Omental fat pad (tissue), 4 donors: ENCODE measurements at places on chromosomes 3 and 15.

GRCh38 chr3:127556565-127556964 lies 34.0 kb downstream of the TPRA1 start:
- no peak for DNase-seq

GRCh38 chr15:77461486-77461885 lies 40.8 kb downstream of the HMG20A start:
- no peak for DNase-seq

DNA sequence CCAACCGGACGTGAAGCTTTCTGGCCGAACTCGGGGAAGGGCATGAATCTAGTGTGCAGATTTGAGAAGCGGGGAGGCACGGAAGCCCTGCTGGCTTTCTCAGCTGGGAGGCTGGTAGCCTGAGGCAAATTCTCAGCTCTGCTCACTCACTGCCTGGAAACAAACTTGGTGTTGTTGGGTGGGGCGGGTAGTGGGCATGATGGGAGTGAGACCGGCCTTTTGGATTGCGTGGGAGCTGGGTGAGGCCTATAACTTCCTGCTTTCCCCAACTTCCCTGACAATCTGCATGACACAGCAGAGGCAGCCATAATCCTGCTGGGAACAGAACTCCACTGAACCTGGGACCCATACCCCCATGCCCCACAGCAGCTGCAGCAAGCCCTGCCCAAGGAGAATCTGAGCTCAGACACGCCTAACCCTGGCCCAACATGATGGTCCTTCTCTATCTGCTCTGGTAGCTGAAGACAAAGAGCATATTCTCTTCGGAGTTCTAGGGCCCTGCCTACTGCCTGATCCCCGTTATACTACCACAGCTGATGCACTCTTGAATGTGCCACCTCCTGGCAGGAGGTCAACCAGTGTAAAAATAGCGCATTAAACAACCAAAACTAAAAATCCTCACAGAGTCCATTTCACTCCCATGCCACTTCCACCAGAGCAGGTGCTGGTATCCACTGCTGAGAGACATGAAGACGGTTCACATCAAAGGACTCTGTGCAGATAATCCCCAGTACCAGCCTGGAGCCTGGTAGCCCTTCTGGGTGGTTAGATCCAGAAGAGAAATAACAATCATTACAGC lies 44.7 kb downstream of the CEP70 start:
- DNase-seq: no peak

GRCh38 chr3:122932251-122932967 lies 95.2 kb downstream of the SEMA5B start:
- DNase-seq: no peak

DNA sequence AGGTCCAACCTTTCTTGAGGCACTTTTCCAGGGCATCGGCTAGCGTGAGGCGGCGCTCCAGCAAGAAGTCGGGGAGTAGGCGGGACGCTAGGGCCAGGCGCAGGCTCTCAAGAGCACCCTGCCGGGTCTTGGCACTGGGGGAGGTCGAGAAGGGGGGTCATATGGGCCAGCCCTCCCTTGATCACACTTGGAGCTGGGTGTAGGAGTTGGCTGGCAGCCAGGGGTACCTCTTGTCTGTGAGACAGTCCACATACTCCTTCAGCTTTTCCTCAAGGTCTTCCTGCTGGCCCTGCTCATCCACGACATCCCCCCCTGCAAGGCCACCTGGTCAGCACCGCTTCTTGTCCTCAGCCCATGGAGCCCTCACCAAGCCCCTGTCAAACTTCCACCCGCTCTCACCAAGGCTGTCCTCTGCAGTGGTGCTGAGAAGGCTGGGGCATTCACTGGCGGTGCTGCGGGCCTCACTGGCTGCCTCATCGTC lies 2.0 kb downstream of the IFRD2 start:
- DNase-seq: no peak

DNA sequence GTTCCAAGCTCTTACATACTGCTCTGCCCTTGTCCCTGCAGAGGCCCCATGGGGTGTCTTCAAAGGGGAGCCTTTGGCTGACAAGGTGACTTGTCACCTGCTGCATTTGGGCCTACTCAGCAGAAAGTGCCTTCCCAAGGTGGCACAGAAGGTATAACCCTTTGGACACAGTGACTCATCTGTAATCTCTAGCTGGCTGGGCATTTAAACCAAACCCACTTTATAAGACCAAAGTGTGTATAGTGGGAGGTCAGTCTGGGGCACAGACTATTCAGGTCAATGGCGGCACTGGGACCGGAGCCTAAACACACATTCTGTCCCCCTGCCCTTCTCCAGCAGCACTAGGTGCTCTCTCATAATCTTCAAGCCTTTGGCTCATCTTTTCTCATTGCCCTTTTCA lies 35.1 kb downstream of the GJD2 start:
- no peak for DNase-seq

- DNase-seq: no peak
These were observed 53.9 kb upstream of the MELTF start for GRCh38 chr3:197083486-197083885.

DNA sequence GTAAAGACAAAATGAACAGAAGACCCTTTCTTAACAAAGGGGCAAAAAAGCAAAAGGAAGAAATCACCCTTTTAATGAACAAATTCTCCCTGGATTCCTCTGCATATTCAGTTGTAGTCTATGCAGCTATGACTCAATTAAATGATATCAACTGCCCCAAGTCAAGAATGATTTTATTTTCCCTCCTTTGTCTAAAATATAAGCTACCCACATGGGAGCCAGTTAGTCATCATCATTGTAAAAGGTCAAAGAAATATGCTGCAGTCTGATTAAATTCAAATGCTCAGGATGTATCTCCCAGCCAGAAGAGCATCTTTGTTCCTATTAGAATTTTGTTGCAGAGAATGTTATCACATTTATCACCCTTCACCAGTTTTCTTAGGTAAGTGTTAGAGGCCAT lies 84.0 kb downstream of the SST start:
- DNase-seq: no peak

- DNase-seq: no peak
These were observed 13.6 kb upstream of the CSK start for GRCh38 chr15:74768099-74768770.

GRCh38 chr3:100641471-100642032 lies 32.2 kb downstream of the ADGRG7 start:
- DNase-seq: no peak

- DNase-seq: peak; percentile 38
These were observed 587 bp downstream of the PIGX start for GRCh38 chr3:196712514-196713413.

- DNase-seq: no peak
These were observed 43.6 kb downstream of the PDIA5 start for GRCh38 chr3:123110282-123110975.

DNA sequence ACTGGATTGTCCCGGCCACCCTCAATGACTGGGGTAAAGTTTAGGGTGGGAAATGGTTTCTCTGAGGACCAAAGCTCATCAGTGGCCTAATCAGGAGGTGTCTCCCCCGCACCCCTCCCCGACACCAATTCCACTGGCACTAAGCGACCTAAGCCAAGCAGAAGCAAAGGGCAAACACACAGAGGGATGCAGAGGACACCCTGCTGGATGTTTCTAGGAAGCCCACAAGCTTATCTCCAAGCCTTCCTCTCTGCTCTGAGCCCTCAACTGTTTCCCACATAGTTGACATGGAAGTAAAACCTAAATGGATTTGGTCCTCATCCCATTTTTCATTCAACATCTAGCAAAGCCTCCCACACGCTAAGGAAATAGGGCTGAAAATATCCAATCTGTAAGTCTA lies 68.5 kb downstream of the C3orf70 start:
- DNase-seq: no peak

- no peak for DNase-seq
These were observed 123.0 kb upstream of the PROK2 start for GRCh38 chr3:71907996-71908395.

DNA sequence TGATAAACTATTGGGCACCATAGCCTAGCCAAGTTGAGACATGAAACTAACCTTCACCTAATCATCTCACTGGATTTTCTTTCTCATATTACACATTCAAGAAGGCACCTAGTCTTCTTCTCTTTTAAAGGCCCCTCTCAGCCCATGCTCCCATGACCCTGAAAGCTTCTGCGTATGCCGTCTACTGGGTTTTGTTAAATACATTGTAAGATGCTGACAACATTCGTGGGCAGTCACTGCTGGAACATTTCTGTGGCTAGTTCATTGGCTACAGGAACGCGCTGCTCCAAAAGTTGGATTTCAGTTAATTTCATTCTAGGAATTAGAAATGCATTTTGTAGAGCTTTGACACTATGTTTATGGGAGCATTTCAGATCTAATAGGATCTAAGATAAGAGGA lies 52.3 kb upstream of the CHD2 start:
- no peak for DNase-seq

DNA sequence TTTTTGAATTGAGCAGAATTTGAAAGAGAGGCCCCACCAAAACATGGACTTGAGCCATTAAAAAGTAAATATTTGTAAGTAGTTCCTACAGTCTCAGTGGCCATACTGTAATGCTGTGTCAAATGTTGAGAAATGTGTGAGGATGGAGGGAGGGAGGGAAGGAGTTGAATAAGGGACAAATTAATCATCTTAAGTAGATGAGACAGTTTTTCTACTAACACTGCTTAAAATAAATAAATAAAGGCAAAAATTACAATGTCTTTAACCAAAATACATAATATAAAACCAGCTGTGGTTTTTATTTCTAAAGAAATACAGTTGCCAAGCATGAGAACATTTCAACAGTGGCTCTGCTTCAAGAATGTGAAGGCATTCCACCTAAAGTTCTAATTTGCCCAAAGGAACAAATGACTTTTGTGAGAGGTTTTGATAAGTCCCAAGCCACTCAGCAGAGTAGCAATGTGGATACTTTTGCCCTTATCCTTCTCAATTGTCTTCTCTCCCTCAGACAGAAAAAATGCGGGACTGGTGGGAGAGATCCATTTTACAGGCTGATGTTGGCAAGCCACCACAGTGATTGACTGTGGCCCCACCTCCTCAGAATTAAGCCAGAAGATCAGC lies 427.0 kb upstream of the RARB start:
- no peak for DNase-seq

DNA sequence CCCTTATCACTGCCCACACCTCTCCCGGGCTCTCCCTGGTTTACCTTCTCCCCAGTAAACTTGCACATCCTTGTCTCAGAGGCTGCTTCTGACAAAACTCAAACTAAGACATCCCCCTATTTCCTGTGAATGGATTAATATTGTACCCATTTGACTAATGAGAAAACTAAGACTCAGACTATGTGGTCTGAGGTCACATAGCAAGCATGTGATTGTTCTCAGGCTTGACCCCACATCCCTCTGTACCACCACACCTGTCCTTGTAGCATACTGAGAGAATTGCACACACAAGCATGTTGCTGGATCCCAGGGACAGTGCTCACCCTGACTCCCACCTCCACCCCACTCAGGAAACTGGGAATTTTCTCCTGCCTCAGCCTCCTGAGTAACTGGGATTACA lies 90.7 kb upstream of the HES1 start:
- no peak for DNase-seq

GRCh38 chr3:169148448-169149348 lies 514.8 kb downstream of the MECOM start:
- no peak for DNase-seq

GRCh38 chr3:53709860-53710674 lies 136.2 kb downstream of the CHDH start:
- peak; percentile 49 for DNase-seq

DNA sequence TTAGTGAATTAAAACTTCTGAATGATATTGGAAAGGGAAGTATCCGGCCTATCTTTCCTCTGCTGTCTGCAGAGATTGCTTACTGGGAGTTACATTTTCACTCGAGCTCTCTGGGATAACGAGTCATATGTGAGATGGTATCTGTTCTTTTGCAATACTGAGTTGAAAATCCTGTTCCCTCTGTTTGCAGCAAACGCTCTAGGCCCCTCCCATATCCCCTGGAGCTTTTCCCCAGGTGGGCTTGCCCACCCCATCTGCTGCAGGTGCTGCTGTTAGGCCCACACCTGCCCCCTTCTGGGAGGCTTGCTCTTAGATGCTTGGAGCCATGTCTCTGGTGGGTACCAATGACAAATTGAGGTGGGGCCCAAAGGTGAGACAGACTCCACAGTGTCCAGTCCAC lies 42.7 kb upstream of the MTMR10 start:
- DNase-seq: no peak

DNA sequence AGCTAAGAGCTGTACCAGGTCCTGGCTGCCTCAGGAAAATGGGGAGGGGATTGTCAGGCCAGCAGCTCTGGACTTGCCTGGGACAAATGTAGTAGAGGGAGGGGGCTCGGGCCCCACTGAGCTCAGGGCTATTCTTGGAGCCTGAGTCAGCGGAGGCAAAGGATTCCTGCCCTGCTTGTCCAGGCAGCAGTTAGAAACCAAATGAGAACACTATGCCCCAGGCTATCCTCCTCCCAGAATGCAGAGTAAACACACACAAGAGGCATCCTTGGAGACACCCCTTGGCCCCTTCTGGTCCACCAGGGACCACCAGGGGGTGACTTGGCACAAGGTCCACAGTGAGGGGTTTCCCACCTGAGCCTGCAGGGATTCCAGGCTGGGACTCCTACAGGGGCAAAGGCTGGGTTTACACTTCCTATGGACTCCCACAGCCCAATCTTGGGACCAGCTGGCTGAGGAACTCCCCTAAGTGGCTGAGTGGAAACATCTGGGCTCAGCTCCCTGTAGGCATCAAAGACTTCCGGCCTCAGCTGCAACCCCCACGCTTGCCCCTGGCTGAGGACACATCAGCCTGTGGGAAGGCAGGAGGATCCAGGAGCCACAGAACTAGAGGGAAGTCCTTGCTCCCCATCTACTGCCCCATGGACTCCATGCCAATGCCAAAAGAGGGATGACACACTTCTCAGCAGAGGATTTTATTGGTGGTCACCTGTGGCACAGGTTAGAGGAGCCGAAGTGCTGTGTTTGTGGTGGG lies 3.4 kb upstream of the COL7A1 start:
- no peak for DNase-seq

DNA sequence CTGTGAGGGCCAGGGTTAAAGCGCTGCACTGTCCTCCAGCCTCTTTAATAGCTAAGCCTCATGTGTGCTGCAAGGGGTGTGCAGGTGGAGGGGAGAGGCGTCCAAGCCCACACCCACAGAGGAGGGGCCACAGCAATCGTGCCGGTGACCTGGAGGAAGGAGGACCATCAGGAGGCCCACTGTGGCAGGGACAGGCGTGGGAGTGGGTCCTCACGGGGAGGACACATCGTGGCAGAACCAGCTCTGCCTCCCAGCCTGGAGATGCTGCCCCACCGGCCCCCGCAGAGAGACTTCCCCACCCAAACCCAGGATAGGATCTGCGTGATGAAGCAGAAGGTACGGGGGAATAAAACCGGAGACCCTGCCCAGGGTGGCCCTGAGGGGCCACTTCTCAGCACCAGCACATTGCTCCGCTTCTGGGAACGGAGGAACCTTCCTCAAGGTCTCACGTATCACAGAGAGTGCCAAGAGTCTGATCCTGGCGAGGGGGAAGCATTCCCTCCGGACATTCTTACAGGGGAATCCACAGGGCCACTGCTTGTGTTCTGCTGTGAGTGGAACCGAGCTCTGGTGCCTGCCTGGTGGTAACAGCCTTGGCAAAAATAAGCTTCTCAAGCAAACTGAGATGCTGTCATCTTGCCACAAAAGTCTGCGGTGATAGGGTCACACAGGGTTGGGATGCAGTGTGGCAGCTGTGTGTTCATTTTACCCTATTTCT lies 199.8 kb downstream of the XXYLT1 start:
- no peak for DNase-seq
